Stimulated activated CD8-positive, alpha-beta memory T cell treated with anti-CD3 and anti-CD28 coated beads, Interleukin-2, amount 100 ng/mL, for 1 hour (primary cell): ENCODE measurements at places on chromosomes 1 and 21.

GRCh38 chr1:38125016-38125415 is 78.4 kb upstream of the POU3F1 start:
- DNase-seq: no peak

DNA sequence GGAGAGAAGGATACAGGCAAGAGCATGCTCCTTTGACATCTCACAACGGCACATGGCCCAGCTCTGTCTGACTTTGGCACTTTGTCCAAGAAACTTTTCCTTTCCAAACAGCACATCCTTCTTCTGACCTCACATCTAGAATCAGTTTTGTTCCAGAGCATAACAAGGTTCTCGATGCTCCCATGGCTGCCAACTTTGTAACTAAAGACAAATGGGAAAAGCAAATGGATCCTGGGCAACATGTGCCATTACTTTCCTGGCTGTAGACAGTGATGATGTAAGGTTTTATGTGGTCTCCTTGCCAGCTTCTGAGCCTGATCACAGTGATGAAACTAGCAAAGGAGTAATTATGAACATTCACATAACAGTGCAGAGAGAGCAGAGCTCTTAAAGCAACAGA is 171.8 kb upstream of the C1orf87 start:
- no peak for DNase-seq

DNA sequence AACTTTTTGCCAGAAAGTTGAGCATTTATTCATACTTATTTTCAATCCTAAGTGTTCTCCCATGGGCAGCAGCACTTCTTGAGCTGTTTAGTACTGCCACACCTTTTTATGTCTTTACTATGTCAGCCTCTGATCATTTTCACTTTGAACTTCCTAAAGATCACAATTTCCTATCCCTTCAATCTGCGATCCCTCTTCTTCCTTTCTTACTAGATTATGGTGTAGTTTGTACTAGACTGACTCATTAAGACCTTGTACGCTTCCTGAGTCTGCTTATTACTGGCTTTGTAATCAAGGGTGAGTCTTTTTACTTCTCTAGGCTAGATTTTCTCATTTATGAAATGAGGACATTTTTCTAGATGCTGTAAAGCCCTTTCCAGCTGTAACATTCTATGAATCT is 55.1 kb downstream of the LRIG2 start:
- no peak for DNase-seq

- DNase-seq: no peak
Measured at GRCh38 chr21:38912102-38912629, 106.4 kb downstream of the ETS2 start.

DNA sequence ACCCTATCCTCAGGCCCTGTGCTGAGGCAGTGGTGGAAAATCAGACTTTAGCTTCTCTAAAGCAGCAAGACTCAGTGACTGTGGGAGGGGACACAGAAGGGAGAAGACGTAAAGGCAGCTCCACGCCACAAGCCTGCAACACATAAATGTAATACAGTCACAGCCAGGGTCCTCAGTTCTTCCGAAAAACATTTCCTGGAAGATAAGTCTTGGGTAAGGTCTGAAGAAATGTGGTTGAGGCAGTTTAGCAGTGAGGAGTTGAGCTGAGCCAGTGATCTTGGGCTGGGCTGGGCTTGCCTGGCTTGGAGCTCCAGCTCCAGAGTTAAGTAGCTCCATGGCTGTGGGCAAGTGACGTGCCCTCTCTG is 127.8 kb upstream of the ADAR start:
- no peak for DNase-seq

- no peak for DNase-seq
Measured at GRCh38 chr1:68812333-68812732, 315.5 kb upstream of the DEPDC1 start.

DNA sequence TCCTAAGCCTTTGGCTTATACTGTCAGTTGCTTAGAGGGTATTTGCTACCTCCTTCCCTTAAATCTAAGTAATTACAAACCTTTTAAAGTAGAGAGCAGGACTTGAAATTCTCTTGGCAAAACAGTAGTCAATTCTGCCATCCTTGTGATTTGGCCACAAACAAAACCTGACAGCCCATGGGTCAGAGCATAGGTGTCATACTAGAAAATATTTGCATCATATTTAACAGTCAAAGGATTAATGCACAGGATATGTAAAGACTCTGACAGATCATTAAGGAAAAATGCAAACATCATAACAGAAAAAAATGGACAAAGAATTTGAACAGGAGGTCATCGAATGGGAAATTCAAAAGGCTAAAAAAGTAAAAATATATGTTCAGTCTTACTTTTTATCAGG is 50.5 kb downstream of the ZFYVE9 start:
- DNase-seq: no peak

DNA sequence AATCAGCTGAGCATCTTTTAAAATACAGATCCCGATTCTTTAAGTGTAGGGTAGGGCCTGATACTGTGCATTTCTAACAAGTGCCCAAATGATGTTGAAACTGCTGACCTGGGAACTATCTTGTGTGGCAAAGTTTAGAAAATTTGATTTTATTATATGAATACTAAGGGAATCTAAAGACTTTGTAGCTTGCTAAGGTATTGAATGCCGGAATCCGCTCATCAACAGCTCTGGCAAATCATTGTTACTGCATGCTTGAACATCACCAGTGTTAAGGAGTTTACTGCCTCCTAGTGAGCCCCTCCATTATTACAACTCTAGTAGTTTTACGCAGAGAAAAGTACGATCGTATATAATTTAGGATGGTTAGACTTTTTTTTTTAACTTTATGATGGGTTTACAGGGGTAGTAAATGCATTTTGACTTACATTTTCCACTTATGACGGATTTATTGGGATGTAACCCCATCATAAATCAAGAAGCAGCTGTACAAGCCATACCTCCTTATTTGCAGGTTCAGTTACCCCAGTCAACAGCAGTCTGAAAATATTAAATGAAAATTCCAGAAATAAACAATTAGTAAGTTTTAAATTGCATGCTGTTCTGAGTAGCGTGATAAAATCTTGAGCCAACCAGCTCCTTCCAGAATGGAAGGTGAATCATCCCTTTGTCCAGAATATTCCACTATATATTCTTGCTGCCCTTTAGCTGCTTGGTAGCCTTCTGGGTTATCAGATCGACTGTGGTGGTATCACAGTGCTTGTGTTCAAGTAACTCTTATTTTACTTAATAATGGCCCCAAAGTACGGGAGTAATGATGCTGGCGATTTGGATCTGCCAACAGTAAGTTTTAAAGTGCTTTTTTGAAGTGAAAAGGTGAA is 892 bp downstream of the TYW3 start:
- DNase-seq: no peak

GRCh38 chr1:27499142-27499541 is 9.2 kb upstream of the WASF2 start:
- DNase-seq: no peak

GRCh38 chr1:180167721-180168467 is 13.2 kb downstream of the QSOX1 start:
- DNase-seq: no peak

DNA sequence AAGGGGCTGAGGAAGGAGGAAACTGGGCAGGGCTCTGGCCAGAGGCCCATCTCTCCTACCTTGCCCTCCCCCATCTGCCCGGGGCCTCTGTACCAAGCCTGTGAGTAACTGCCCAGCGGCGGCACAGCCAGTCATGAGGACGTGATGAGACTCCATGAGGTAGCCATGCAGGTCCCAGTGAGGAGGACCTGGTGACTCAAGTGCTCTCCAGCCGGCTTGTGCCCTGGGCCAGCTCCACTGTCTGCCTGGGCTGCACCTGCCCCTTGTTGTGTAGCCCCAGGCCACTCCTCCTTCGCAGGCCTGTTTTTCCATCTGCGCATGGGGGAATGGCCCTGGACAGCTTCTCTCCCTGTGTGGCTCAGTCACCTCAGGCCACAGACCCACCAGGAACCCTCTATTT is 42.0 kb upstream of the PADI1 start:
- no peak for DNase-seq
